ENCODE measurements at places on chromosomes 1 and 21. TPM values are rescaled to one million over a fixed set of nuclear protein-coding genes. Genes with fewer than 3 reads are reported as not detected.

- no peaks in the 10 kb centered on the region for H3K4me1 ChIP-seq
- no peak overlapping the region for H3K4me3 ChIP-seq
- H3K36me3 ChIP-seq: no peaks in the 10 kb centered on the region
- no peak overlapping the region for H3K27ac ChIP-seq
These were observed 46.2 kb downstream of the UCHL5 start for GRCh38 chr1:193013005-193013404.

GRCh38 chr1:110420874-110421793, 13.6 kb upstream of the LAMTOR5 start:
- H3K4me1 ChIP-seq: peaks cover 11% of the 10 kb centered on the region
- H3K27ac ChIP-seq: no peak overlapping the region
- no peaks in the 10 kb centered on the region for H3K36me3 ChIP-seq
- H3K4me3 ChIP-seq: no peak overlapping the region
- H3K27me3 ChIP-seq: no peaks in the 10 kb centered on the region
- DNase-seq: no peak

Gene EDARADD
- total RNA-seq: 0.78 TPM

Gene ZNF695
- total RNA-seq: not detected

- no peaks in the 10 kb centered on the region for H3K36me3 ChIP-seq
- H3K27me3 ChIP-seq: no peaks in the 10 kb centered on the region
- peaks cover 6% of the 10 kb centered on the region for H3K4me1 ChIP-seq
- peak overlapping the region; percentile 93 for H3K4me3 ChIP-seq
- DNase-seq: no peak
- peak overlapping the region; percentile 56 for H3K27ac ChIP-seq
These were observed 657 bp upstream of the LIN9 start for GRCh38 chr1:226309398-226310244.

Measured in upper lobe of right lung (tissue), 1 donor.